ENCODE measurements at places on chromosomes 1 and 21. TPM values are rescaled to one million over a fixed set of nuclear protein-coding genes. Genes with fewer than 3 reads are reported as not detected.

Gene ZMYM4
- total RNA-seq, result 53.2 TPM

Gene CRP
- total RNA-seq, result not detected

Gene IFNLR1
- not detected for total RNA-seq

Gene PTPN22
- 1.0 TPM for total RNA-seq

Gene ZP4
- not detected for total RNA-seq

Measured in skeletal muscle tissue (tissue), 5 donors.